ENCODE measurements at places on chromosomes 13 and 19. TPM values are rescaled to one million over a fixed set of nuclear protein-coding genes. Genes with fewer than 3 reads are reported as not detected.

Gene MBD3L3
- total RNA-seq = not detected

Gene CIRBP
- 370 TPM for total RNA-seq

Gene SLC6A16
- total RNA-seq = 0.66 TPM

Gene KLK11
- total RNA-seq = not detected

Gene CDADC1
- 6.1 TPM for total RNA-seq

Gene GPR183
- not detected for total RNA-seq

Gene ZNF835
- total RNA-seq = 1.2 TPM

Gene MISP3
- 0.15 TPM for total RNA-seq

Gene PSG2
- 0.50 TPM for total RNA-seq

Gene ADAMTS10
- 11.9 TPM for total RNA-seq

Gene ZNF714
- total RNA-seq = 2.5 TPM

Gene DPP9
- 62.2 TPM for total RNA-seq

Gene LIPE
- total RNA-seq = 2.9 TPM

Gene UBE2L5
- 0.17 TPM for total RNA-seq

Gene TMEM272
- total RNA-seq = not detected

Gene CEACAM4
- total RNA-seq = not detected

Gene FOXO1
- 0.83 TPM for total RNA-seq

Gene FSD1
- total RNA-seq = 12.9 TPM

Gene INSL3
- total RNA-seq = not detected

Gene C19orf18
- 0.17 TPM for total RNA-seq

Gene PEAK3
- not detected for total RNA-seq

Gene OR7D2
- not detected for total RNA-seq

Gene CGB2
- not detected for total RNA-seq

Gene FFAR2
- total RNA-seq = not detected

Gene FAM124A
- total RNA-seq = 0.29 TPM

Gene EDNRB
- total RNA-seq = 48.1 TPM

Gene STARD13
- 15.1 TPM for total RNA-seq

Gene URAD
- total RNA-seq = not detected

Gene ATP4B
- not detected for total RNA-seq
